ENCODE measurements at places on chromosomes 12 and 14. TPM values are rescaled to one million over a fixed set of nuclear protein-coding genes. Genes with fewer than 3 reads are reported as not detected.

AQP2 gene
- total RNA-seq, result not detected

LRTM2 gene
- not detected for total RNA-seq

- no peak for DNase-seq
Measured at GRCh38 chr12:53044896-53045695, 4.8 kb upstream of the TNS2 start.

DNA sequence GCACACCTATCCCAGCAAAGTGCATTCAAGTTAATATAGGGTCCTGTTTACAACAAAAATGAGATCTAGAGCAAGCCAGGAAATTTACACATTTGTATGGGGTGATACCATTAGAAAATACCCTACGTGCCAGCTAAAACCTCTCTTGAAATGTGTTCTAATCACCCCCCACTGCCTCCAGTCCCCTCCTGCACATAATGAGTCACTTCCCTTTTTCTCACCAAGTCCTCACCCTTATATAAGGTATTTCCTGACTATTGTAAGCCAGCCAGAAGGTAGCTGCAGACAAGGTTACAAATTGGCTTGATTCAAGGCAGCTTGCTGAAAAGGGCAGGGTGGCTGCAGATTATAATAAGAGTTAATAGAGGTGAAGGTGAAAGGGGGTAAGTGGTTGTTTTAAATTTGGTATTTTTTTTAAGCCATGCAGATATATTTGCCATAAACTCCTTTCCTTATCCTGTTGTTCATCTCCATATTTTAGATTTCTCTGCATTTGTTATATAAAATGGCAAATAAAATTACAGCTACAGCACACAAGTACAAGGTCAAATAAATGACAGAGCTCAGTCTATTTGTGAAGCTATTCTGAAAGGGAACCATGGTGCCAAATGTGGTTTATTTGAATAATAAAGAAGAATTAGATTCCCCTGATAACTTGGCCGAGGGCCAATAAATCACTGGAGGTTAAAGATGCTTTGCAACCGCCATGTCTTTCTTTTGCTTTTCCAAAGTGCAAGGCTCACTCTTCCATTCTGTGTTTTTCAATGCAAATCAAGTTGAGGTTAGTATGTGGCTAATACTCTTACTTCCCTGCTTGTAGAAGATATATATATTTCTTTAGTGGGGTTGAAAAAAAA is 385.9 kb downstream of the EGLN3 start:
- no peak for DNase-seq

C12orf54 gene
- total RNA-seq, result not detected

GRCh38 chr12:96872961-96873360 is 34.1 kb upstream of the NEDD1 start:
- DNase-seq, result no peak

PLA2G1B gene
- 1.4 TPM for total RNA-seq

DNA sequence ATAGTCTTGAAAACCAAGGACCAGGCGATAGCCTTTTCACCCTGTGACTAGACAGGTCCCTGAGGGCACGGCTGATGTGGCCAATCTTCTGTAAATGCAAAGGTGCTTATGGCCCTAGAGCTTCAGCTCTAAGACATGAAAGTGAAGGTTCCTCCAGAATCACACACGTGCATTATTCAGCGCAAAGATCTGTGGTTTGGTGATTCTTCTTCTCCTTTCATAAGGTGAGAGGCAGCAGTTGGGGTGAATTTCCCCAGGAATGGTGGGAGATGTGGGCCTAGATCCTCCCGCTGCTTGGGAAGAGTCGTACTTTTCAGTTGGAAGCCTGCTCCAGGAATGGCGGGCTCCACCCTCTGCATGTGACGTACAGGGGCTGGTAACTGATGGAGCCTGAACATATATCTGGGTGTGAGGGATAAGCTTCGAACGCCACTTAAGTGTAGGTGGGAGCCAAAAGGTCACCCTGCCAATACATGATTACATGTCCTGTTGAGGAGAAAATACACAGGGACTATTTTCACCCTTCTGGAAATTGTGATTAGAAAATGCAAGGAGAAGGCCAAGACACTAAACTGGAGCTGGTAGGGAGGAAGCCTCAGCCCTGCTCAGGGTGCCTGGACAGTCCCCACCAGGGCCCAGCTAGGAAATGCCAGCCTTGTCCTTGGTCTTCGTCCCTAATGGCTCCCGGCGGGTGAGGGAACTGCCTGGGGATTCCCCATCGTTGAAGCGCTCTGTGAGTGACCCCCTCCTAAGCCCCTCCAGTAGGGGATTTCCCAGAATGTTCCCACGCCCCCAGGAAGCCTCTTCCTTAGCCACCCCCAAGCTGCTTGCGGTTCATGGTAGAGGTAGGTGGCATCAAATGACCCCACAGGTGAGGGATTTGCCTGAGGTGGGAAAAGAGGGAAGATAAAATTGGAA is 17.6 kb downstream of the BATF start:
- DNase-seq, result no peak
